ENCODE measurements at places on chromosomes 13 and 19.

DNA sequence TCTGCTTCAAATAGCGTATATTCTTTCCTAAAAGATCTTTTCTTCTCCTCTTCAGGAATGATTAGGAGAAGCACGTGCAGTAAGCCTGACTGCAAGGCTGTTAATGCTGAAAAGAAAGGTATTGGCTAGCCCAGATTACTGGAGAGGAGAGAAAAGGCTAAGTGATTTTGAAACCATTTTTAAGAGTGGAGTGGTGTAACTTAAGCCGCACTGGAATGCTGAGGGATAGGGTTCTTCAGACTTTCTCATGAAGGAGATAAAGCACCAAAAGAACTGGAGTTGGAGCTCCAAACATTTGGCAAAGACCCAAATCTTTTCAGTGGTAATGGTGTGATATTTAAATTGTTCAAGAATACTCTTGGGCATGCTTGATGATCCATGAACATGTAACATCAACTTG lies 388.3 kb downstream of the COG6 start:
- DNase-seq, result no peak

- no peak for DNase-seq
These were observed 563 bp upstream of the PDCD5 start for GRCh38 chr19:32580353-32580900.

DNA sequence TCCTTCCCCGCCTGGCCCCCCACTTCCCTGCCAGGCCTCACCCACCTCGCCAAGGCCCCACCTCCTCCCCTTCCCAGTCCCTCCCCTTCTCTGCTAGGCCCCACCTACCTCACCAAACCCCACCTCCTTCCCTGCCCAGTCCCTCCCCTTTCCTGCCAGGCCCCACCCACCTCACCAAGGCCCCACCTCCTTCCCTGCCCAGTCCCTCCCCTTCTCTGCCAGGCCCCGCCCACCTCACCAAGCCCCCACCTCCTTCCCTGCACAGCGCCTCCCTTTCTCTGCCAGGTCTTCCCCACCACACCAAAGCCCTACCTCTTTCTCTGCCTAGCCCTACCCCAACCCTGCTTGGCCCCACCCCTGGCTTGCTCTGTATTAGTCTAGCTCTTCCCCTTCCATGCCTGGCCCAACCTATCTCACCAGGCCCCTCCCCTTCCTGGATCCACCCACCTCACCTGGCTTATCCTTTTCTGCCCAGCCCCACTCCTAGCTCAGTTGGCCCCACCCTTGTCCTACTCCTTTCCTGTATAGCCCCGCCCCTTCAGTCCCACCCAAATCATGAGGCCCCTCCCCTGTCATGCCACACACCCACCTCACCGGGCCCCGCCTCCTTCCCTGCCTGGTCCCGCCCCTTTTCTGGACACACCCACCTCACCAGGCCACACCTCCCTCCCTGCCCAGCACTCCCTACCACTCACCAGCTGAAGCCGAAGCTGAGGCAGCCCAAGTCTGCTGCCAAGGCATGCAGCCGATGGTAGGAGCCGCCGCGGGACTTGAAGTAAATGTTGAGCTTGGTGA lies 16.2 kb downstream of the CERS1 start:
- no peak for DNase-seq

DNA sequence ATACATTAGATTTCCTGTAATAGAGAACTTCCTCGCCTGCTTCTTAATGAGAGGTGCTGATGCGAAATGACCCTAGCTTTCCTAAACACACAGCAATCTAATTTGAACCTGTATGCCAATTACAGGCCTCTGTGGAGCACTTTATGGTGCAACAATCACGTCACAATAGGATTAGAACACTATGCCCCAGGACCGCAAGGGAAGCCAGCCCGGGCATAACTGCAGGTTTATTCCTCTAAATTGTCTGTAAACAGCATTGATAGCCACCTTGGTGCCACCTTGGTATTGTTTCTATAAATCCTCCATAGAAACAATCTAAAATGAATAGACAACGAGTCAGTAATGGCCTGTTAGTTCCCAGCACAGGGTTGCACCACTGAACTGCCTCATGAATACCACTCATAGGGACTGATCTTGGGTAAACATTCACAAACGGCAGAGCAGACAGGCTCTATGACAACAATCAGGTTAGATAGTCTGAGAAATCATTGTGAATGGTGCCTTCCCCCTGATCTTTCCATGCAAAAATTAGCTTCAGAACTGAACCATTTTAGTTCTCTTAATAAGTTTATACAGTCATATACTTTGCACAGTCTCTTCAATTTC lies 182.5 kb upstream of the OBI1 start:
- DNase-seq, result no peak

DNA sequence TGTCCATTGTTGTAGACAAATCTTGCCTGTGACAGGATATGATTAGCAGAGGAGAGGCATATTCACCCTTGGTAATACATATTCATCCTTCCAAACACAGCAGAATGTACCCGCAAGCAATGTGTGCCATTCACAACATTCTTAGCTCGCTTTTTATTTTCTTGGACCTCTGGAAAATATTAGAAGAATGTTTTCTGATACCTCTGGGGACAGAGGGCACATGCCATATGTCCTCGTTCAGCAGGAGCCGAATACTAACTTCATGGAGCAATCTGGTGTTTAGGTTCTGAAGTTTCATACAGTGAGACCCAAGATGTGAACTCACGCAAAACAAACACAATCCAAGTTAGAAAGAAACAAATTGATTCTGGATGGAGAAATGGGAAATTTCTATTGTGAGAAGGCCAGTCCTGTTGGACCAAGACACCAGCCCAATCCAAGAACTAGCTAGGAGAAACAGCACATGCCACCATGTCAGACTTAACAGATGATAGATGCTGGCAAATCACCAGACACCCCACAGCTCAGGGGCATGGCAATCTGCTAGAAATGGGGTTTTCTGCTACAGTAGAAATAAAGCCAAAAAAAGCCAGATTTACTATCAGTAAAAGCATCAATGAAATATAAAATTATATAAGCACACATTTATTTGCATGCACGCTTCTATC lies 297.4 kb downstream of the DCLK1 start:
- no peak for DNase-seq

- no peak for DNase-seq
These were observed 126.7 kb downstream of the ABCC4 start for GRCh38 chr13:95174517-95174916.

GRCh38 chr19:10820173-10820572 lies 15.8 kb downstream of the TMED1 start:
- DNase-seq, result no peak

DNA sequence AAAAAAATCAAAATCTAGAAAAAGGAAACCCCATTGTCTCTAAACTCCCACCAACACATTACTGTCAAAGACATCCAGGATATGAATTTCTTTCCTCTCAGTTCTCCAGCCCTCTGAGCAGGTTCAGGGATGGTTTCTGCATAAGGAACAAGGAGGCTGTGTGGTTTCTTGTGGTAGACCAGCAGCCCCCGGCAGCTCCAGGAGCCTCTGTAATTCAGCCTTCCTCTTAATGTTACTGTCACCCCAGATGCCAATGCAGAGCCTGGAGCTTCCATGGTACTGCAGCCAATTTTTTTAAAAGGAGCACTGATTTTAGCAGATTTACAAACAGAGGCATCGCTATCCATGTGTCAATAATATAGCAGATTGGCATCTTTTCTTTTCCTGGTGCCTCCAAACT lies 100.6 kb upstream of the FAM216B start:
- DNase-seq, result no peak

GRCh38 chr19:18867751-18868150 lies 28.2 kb downstream of the CERS1 start:
- no peak for DNase-seq

GRCh38 chr19:32878988-32879387 lies 9.4 kb upstream of the SLC7A9 start:
- DNase-seq, result no peak

DNA sequence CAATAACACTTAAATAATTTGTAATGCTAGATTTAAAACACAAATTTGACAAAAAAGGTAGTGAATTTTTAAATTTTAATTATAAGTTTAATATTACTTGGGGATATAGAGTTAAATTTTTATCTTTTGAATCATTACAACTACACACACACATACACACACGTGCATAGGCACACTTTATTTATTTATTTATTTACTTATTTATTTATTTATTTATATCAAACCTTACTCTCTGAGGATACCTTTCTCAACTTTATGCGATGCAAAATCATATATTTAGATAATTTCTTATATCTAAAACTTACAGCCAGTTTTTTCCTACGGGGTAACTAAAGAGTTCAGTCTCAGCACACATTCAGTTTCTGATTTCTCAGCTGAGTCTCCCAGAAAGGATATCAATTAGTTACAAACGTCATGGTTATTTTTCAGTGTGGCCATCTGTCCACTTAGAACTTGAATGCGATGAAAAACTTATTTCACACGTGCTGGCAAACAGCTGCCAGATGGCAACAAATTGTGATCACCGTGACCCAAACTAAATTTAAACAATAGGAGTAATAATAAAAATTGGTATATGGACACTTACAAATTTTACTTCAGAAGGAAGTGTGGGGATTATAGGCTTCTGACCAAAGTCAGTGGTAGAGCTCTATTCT lies 683.1 kb upstream of the PRR20A start:
- no peak for DNase-seq

GRCh38 chr13:114237415-114238112 lies 2.9 kb downstream of the CDC16 start:
- no peak for DNase-seq

DNA sequence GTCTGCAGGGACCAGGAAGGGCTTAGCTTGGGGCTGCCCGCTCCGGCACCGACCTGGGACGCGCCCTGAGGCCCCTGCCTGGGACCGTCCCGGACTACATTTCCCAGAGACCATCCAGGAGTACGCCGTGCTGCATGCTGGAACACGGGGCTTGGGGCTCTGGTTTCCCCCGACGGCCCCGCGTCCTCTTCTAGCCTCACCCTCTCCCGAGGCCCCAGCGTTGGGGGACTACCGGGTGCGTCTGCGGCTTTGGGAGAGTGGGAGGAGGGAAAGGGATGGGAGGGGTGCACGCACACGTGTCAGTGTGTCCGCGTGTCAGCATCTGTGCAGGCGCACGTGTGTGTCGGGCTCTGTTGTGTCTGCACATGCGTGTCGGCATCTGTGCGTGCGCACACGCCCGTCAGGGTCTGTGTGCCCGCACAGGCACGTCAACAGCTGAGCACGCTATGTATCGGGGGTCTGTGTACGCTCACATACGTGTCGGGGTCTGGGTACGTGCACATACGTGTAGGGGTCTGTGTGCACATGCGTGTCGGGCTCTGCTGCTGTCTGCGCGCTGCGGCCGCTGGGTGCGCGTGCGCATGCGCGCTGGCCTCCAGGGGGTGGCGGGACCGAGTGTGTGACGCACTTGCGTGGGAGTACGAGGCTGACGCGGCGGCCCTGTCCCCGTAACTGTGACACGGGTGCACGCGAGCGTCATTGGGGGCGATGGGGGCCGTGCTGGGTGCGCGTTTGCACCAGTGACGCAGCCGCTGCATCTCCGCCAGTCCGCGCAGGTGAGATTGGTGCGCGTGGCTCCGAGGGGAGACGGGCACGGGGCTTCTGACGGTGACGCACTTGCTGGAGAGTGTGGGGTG lies at the start of gene ZNF331:
Gene ZNF331 (plus strand): TSS at position 625 of the 857 bp plus-strand sequence. CDS start 31,232 bp downstream, outside the sequence.
- peak; percentile 89 for DNase-seq

GRCh38 chr19:664913-665443 lies 2.0 kb upstream of the RNF126 start:
- peak; percentile 57 for DNase-seq

GRCh38 chr19:1243768-1244692 lies 2.5 kb downstream of the ATP5F1D start:
- peak; percentile 74 for DNase-seq

GRCh38 chr19:54095136-54095858 lies 5.3 kb downstream of the OSCAR start:
- DNase-seq, result no peak

DNA sequence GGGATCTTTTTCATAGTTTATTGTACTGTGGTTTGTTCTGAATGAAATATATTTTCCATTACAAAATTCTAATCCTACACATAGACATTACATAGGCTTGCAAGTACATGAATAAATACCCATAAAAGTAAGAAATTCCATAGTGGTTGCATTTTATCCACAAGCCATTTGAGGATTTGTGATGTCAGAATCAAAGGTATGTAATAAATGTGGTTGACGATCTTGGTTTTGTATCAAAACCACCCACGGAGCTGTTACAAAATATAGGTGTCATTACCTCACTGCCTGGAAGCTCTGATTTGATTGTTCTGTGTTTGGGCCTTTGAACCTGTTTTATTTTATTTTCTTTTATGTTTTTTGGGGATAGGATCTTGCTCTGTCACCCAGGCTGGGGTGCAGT lies 125.1 kb downstream of the NALCN start:
- no peak for DNase-seq

DNA sequence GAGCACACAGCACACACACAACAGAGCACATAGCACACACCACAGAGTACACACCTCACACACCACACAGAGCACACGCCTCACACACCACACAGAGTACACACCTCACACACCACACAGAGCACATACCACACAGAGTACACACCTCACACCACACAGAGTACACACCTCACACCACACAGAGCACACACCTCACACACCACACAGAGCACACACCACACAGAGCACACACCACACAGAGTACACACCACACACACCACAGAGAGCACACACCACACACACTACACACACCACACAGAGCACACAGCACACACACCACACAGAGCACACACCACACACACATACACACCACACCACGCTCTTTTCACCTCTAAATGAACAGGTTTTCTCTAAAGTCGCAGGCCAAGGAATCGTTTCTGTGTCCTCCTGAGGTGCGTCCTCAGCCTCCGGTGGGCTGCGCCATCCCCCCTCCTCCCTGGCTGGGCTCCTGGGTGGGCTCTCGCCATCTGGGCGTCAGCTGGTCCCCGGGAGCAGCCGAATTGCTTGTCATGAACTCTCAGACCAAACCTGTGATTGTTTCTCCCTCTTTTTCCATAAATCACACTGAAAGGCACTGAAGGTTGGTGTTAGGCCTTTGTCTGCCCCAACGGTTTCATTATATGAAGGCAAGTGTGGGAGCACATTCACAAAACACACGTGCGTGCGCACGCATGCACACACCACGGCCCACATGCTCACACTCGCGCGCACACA lies 37.4 kb downstream of the TMEM255B start:
- DNase-seq, result no peak

DNA sequence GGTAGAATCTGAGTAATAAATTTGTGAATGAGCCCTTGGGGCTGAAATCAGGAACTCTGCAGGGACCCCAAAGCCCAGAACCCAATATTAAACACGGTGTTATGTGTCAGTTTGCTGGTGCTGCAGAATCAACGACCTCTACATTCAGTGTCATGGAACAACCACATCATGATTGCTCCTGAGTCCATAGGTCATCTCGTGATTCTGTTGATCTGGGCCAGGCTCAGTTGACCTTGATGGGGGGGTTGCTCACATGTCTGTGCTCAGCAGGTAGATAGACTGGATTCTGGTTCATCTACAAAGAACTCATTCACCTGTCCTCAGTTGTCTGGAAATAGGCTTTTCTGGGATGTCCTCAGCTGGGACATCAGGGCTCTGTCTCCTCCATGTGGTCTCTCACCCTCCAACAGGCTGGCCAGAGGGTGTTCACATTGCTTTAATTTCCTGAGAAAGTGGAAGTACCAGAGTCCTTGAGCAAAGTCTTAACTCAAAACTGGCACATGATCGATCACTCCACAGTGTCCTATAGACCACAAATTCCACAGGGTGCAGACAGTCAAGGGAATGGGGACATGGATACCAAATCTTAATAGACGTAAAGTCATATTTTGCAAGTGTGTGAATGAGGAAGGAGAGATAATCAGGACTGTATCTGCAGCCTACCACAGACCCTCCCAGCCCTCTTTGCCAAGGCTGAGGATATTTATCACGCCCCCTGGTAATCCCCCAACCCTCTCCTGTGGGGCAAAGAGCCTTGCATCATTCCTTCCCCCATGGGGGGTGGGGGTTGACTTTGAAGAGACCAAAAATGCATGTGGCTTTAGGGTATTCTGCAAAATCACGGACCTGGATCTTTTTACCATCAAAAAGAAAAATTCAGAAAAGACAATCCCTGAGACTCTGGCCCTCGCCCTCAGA lies 39.3 kb upstream of the IGFL1 start:
- DNase-seq, result no peak
